A549 (cell line): ENCODE measurements at places on chromosomes 7 and 10.

GRCh38 chr10:35797187-35797586 lies 155.1 kb upstream of the FZD8 start:
- no peak for DNase-seq

DNA sequence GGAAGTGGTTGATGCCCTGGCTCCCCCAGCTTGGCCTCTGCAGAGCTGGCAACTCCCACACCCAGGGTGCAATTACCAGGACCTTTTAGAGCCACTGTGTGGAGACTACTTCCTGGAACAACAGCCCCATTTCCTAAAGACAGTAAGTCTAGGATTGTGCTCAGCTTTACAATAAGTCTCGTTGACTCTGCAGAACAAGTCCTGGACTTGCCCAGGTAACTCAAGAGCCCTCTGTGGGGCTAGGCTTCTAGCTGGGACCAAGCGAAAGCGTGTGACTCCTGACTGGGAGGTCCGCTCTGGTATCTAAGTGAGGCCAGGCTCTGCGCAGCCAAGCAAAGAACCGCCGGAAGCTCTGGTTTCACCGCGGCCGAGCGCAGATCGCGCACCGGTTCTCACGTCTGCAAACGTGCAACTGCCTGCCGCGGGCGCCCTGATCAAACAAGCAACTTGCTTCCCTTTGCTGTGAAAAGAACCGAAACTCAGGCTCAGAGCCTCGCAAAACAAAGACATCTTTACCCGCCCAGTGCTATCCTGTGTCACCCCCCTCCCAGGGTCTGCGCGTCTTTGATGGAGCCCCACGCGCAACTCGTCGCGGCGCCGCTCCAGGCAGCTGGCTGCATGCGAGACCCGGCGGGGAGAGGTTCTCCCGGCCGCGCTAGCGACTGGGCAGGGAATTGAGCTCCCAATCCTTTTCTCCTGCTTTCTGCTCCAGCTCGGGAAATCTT lies 4.4 kb upstream of the PDLIM1 start:
- no peak for DNase-seq

- no peak for DNase-seq
These were observed 15.6 kb downstream of the ELN start for GRCh38 chr7:74043523-74043951.

GRCh38 chr10:16752099-16752498 lies 65.1 kb downstream of the RSU1 start:
- DNase-seq, result no peak

- no peak for DNase-seq
These were observed 103.5 kb downstream of the FAM53B start for GRCh38 chr10:124640538-124641231.

- DNase-seq, result no peak
These were observed 29.3 kb downstream of the KCNH2 start for GRCh38 chr7:150948791-150949251.

GRCh38 chr7:100589341-100589947 lies 3.3 kb downstream of the FBXO24 start:
- no peak for DNase-seq

DNA sequence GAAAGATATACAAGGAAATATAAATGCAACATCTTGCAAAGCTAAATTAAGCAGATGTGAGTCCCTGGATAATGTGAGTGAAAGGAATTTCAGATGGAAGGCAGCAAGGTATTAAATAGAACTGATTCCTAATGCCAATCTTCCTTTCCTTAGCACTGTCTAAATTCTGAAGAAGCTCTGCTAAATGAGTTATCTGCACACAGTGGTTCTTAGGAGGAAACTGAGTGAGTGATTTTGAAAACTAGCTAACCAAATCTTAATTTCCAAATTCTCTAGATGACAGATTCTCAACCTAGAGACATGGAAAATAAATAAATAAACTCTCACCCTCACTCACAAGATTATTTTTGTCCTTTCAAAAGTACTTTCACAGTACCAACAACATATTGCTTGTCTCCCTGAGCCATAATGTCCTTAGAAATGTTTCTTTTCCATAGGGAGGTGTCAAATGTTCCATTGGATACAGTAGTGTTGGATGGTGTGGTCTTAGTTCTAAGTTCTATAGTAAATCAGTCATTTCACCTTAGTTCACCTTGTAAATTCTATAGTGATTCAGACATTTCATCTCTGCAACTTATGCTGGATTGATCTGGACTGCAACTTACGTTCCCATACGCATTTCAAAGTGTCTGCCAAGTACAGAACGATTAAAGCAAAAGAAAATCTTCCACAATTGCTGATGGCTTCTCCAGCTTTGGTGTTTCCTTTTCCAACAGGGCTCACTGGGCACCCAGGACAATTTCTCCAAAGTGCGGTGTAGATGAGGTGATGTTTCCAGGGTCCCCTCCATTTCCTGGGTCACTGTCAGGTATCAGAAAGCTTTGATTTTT lies 145.4 kb upstream of the FAM171A1 start:
- DNase-seq, result no peak

DNA sequence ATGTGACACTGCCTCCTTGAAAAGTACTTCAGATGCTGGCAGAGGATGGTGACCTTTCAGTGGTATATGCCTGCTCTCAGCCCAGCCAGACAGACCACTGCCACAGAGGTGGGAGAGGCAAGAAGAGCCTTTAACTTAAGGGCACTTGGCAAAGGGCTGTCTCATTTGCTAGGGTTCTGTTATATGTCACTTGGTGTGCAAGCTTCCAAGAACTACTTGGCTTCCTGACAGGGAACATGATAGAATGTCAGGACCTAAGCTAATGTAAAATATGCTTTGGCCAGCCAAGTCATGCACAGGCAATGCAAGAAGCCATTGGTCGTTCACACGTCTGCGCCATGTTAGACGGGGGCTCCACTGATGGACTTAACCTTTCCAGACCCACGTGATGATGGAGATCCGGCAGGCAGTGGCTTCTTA lies 54.7 kb downstream of the RBM20 start:
- DNase-seq, result no peak

GRCh38 chr10:74008212-74008731 lies 10.4 kb downstream of the VCL start:
- no peak for DNase-seq

DNA sequence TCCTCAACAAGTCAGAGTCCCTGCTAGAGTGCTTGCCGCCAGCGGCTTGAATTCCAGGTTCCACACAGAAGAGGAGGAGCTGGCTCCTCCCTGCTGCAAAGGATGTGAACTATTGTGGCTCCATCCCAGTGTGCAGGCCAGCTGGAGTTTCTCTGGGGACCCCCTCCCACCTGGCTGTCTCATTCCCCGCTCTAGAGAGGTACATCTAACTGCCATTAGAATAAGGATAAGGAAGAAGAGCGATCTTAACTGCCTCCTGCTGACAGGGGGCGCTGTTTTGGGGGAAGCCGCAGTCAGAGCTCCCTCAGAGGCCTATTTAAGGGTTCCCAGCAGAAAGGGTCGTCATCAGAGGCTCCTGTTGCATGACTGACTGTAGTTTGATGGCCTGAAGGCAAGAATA lies 40.8 kb upstream of the HECW1 start:
- DNase-seq, result no peak

DNA sequence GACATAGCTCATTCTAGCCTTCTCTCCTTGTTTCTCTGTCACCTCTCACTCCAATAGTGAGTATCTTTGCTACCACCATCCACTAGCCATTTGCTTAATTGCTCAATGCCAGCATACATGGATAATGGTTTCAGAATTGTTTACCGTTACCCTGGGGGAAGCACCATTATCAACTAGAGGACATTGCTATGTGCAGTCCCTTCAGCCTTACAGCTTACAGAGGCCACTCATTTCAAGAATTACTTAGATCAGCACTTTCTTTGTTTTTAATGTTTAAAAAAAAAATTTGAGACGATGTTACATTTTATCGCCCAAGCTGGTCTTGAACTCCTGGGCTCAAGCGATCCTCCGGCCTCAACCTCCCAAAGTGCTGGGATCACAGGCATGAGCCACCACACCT lies 14.8 kb upstream of the ORAI2 start:
- DNase-seq, result no peak

DNA sequence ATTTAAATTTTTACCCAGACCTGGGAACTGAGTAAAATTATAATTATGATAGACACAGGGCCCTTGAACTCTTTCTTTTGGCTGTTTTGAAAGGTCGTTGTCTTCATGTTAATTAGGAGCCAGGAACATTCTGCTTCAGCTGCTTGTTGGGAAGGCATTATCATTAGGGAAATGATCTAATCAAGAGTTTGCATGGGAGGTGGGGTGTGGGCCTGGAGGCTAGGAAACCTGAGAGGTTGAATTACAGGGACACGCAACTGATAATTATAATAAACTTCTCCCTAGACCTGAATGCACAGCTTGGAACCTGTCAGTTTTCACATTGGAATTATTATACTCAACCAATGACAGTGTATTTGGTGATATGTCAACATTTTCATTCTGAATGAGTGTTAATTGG lies 237.7 kb downstream of the CACNB2 start:
- DNase-seq, result no peak

- no peak for DNase-seq
These were observed 32.8 kb upstream of the CFAP46 start for GRCh38 chr10:132974886-132975830.

DNA sequence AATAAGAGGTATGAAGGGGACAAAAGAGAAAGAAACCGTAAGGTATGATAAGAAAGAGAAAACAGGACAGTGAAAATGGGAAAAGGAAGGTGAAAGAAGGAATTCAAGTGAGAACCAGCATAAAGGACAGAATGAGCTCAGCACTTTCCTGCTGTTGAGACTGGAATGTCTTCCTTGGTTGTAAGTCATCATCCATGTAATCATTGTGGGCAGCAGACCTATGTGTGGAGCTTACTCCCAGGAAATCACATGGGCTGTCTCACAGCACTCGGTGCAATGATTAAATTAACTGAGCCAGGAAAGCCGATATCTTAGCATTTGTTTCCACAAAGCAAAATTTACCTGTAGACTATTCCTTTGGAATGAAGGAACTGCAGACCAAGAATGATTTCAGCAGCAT lies 118.1 kb downstream of the PRKCQ start:
- no peak for DNase-seq

GRCh38 chr10:60417901-60418300 lies 28.2 kb upstream of the ANK3 start:
- no peak for DNase-seq

DNA sequence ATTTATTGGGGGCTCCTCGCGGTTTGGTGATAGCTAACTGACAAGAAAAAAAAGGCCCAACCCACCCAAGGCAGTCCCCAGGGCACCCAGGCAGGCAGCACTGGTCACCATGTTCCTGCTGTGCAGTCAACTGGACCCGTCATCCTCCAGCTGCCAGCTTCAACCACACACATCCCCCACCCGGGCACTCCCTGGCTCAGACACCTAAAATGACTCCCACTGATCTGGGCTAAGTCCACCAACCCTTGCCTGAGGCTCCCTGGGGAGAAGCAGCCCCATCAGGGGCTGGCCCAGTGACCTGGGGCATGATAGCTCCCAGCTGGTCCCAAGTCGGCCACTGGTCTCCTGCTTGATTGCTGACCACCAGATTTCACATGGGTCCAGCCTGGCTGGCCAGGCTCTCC lies 161.8 kb downstream of the NRF1 start:
- DNase-seq, result no peak

GRCh38 chr7:151366166-151366879 lies 24.7 kb downstream of the NUB1 start:
- no peak for DNase-seq

GRCh38 chr10:59779756-59780533 lies 26.7 kb upstream of the MRLN start:
- DNase-seq, result no peak

DNA sequence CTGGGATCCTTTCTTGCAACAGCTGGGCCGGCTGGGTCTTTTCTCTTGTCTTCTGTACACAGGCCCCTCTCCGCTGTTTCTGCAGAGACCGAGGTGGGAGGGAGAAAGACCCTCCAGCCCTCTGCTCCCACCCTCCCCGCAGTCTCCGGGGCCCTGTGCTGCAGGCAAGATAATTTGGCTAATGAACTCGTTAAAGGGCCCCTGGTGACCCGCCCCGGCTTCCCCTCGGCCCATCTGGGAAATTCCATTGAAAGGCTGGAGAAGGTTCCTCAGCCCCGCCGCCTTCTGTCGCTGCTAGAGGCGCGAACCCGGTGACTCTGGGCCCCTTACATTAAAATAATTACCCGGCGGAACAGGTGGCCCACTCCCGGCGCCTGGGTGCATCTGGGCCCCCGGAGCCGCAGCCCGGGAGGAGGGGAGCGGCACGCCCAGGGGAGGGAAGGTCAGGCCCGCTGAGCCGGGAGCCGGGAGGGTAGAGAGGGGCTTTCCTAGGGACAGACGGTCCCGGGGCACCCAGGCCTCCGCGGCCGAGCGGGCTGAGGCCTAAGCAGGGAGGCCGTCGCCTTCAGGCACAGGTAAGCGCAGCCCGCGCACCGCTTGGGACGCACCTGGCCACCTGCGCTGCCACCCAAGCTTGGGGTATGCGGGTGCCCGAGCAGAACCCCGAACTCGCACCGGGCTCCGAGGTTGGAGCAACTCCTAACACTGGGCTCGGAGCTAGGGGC lies 7.3 kb upstream of the MNX1 start:
- DNase-seq, result no peak

GRCh38 chr7:3922175-3922635 lies 621.2 kb downstream of the SDK1 start:
- DNase-seq, result peak; percentile 91

- peak; percentile 19 for DNase-seq
These were observed 44.5 kb downstream of the LANCL2 start for GRCh38 chr7:55409482-55410225.

GRCh38 chr10:115417585-115418265 lies 324.6 kb downstream of the ATRNL1 start:
- DNase-seq, result peak; percentile 10

DNA sequence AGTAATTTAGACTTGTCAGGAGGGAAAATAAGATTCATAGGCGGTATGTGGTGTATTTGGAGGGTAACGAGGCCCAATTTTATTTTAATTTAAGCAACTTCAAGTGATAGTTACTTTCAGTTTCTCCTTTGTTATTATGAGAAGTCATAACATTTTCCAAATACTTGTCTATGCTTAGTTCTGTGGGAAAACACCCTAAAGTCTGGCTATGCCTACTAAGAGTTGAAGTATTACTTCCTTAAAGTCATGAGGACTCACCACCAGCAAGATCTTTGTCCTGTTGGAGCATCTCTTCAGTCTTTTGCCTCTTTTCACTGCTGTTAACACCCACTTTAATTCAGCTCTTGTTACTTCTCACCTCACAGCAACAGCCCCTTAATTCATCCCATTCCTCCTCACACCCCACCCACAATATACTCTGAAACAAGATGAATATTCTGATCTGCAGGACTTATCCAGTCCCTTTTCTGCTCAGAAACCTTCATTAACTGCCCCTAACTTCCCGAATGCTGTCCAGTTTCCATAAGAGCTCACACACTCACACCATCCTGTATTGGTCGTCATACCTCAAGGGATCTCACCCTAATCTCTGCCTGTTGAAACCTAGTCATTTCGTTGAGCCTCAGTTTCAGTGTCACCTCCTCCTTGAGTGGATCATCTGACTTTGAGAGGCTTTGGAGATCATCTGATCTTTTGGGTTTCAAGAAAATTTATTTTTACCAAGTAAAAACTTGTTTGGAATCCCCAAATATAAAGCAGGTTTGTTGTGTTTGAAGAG lies 61.3 kb downstream of the DNAH11 start:
- no peak for DNase-seq
